Cortex of kidney (tissue), 1 donor: ENCODE measurements at places on chromosomes 6 and 20.

GRCh38 chr20:23970049-23970448 lies 18.5 kb downstream of the GGTLC1 start:
- no peak for DNase-seq

GRCh38 chr6:144159223-144159622 lies 8.9 kb downstream of the STX11 start:
- no peak for DNase-seq

GRCh38 chr6:79574630-79575225 lies 37.5 kb upstream of the LCA5 start:
- DNase-seq: no peak

GRCh38 chr6:46090115-46091079 lies 39.4 kb upstream of the ENPP4 start:
- no peak for DNase-seq

GRCh38 chr6:42711930-42712329 lies 10.5 kb downstream of the PRPH2 start:
- no peak for DNase-seq

- no peak for DNase-seq
These were observed 62.2 kb upstream of the DDR1 start for GRCh38 chr6:30821862-30822784.

GRCh38 chr6:34152042-34152524 lies 6.2 kb upstream of the GRM4 start:
- no peak for DNase-seq

GRCh38 chr6:53627391-53628218 lies 38.0 kb downstream of the KLHL31 start:
- no peak for DNase-seq

- DNase-seq: no peak
These were observed 50.4 kb upstream of the SEC63 start for GRCh38 chr6:108008363-108008762.

GRCh38 chr6:139161817-139162284 lies 27.0 kb downstream of the HECA start:
- no peak for DNase-seq

- no peak for DNase-seq
These were observed 27.5 kb upstream of the PMEPA1 start for GRCh38 chr20:57737349-57737748.

DNA sequence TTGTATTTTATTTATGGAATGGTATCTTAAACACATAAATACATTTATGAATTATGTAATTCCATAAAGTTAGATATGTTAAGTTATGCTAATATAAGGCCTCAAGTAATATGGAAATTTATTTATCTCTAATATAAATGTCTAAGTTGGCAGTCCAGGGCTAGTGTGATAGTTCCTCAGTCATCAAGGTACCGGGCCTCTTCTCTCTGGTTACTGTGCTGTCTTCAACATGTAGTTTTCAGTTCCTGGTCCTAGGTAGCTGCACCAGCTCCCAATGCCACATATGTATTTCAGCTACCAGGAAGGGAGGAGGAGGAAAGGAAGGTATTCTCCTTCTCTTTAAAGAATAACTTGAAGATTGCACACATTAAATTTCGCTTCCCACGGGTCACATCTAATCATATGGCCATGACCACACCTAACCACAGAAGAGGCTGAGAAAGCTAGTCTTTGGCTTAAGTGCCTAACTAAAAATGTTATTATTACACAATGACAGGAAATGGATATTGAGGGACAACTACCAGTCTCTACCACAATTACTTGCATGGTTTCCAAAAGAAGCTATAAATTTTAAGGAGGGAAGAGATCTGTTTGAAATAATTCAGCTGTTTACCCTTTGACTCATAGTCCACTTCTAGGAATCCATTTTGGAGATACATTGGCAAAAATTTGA lies 68.6 kb downstream of the BCKDHB start:
- DNase-seq: no peak

- no peak for DNase-seq
These were observed 113.9 kb downstream of the RIN2 start for GRCh38 chr20:19872001-19872400.

GRCh38 chr20:6974838-6975237 lies 207.4 kb downstream of the BMP2 start:
- no peak for DNase-seq

GRCh38 chr6:163720005-163720404 lies 305.5 kb downstream of the QKI start:
- DNase-seq: no peak

DNA sequence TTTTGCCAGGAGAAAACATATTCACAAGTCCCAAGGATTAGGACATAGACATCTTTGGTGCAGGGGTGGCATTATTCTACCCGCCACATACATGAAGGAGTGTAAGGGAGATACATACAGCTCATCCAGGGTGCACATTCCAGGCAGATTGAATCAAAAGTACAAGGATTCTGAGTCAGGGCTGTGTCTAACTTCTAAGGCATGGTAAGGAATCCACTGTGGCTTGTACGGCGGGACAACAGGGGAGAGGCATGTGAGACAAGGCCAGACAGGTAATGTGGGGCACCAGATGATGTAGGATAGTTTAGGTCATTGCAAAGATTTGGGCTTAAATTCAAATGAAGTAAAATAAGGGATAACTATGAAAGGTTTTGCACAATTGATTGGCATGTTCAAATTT lies 780.9 kb downstream of the C6orf118 start:
- no peak for DNase-seq

DNA sequence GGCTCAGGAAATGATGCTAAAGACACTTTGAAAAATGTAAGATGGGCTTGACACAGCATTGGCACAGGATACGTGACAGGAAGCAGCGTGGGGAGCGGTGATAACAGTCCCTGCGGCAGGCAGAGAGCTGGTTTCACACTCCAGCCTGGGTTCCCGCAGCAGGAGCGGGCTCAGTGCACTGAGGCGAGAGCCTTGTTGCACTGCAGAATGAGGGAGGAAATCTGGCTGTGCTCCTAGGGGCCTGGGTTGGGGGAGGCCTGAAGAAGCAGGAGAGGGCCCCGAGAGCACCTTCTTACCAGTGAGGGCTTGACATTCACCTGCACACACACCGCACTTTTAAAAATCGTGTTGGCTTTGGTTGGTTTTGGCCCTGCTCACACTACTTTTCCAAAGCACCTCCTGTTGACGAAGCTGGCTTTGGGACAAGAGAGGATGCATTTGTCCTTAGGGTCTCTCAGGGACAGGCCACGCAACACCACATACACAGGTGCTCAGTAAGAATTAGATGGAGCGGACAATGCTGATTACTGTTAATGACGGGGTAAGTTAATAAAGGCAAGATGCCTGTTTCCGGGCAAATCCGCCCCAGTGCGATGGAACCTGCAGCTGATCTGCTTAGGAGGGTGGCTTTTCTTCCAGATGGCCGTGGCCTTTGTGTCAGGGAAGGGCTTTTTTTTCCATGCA lies 49.4 kb upstream of the ARMC2 start:
- no peak for DNase-seq

DNA sequence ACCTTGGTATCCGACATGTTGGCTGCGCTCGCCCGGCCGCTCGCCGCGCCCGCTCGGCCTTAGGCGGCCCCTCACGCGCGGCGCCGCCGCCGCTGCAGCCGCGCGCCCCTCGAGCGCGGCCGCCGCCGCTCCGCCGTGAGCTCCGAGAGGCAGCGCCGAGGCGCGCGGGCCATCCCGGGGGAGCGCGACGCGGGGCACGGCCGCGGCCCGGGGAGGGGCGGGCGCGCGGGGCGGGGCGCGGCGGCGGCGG lies at the start of gene KIF13A:
KIF13A (minus strand) TSS at position 189 of the 250 bp plus-strand sequence; CDS start at position 17, 172 bp downstream.
- no peak for DNase-seq

DNA sequence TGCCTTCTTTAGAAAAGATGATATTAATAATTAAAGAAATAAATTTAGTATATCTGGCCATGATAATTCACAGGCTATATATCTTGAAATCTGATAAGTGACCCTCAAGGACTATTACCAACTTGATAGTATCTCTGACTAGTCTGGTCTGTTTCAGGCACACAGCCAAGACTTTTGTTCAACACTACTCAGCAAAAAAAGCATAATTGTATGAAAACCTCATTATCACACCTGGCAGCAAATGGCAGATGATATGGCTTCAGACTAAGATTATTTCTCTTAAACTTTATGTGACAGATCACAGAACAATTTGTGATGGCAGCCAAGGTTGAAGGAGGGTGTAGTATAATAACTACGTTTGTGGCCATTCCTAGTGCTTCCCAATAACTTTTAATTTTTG lies 114.7 kb downstream of the RWDD2A start:
- DNase-seq: no peak

GRCh38 chr6:154745243-154745642 lies 12.0 kb downstream of the SCAF8 start:
- no peak for DNase-seq

GRCh38 chr6:168060521-168060931 lies 18.5 kb downstream of the FRMD1 start:
- DNase-seq: no peak

DNA sequence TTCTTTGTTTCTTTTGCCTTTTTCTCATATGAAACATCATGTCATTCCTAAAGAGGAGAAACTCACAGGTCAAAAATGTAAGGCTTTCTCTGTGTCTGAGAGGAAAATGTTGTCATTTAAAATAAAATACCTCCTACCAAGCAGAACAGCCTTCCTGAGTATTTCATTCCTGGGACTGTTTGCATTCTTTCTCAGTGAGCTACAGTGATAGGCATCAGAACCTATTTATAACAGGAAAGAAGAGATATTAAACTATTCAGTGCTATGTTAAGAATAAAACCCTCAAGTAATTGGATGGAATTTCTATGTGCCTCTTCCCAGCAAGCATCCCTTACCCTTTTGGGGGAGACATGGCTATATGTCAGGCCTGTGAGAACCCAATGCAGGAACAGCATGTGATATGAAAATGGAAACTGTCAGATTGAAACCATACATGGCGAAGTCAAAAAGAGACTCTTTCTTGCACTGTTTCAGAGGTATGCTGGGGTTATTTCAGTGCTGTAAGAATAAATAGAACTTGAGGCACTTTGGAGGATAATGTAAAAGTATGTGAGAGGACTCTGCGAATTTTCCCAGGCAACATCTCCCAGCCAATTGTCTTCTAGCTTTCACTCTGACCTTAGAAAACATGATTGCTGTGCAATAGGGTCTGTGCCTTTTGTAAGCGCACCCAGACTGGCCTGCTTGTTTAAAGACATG lies 133.8 kb upstream of the CCN2 start:
- DNase-seq: no peak

- DNase-seq: no peak
These were observed 74.8 kb downstream of the IYD start for GRCh38 chr6:150443621-150444020.

DNA sequence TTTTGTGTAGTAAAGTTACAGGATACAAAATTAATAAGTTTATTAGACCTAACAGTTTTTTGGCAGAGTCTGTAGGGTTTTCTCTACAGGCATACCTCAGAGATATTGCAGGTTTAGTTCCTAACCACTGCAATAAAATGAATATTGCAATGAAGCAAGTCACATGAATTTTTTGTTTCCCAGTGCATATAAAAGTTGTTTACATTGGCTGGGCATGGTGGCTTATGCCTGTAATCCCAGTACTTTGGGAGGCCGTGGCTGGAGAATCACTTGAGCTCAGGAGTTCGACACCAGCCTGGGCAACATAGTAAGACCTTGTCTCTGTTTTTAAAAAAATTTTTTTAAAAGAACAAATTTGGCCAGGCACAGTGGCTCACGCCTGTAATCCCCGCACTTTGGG lies 16.0 kb downstream of the C6orf52 start:
- DNase-seq: no peak

DNA sequence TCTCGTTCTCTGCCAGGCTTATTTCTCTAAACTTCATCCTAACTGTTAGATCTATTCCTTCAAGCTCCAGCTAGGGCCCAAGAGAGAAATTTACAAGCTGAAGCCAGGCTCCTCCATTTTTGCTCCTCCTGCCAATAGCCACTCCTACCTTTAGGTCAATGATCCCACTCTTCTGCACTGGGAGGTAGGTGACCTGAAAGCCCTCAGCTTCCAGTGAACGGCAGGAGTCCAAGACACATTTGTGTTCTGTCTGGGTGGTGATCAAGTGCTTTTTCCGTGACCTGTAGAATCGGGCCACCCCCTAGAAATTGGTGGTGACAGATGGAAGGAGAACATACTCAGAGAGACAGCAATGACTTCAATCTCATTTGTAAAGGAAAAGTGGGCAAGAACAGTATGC lies 8.9 kb downstream of the NFS1 start:
- no peak for DNase-seq

GRCh38 chr6:83071707-83072106 lies 4.2 kb downstream of the DOP1A start:
- no peak for DNase-seq

DNA sequence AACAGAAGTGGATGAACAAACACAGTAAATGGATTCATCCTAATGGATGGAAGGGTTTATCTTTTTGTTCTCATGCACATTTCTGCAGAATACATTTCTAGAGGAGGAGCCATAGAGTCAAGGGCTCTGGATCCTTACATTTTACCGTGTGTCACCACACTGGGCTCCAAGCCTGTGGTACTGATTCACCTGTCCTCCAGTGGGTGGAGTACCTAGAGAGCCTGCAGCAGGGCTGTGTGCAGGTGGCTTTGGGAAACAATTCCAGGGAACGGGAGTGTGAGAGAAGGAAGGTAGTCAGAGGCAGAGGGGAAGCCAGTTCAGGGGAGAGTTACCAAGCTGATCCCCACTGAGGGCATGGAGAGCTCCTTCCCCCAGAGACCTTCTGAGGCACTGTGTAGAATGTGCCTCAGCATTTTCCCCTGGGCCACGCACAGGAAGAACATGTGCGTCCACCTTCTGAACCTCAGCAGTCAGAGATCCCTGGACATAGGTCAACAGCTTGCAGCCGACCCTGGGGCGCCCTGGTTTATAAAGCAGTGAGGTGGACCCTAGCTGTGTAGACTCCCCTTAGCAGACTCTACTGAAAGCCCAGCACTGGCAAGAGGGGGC lies 85.3 kb upstream of the SLC22A23 start:
- DNase-seq: no peak

GRCh38 chr6:35411066-35411465 lies 41.1 kb upstream of the FANCE start:
- DNase-seq: no peak

- no peak for DNase-seq
These were observed 175.6 kb downstream of the SYNE1 start for GRCh38 chr6:152461556-152461955.

- no peak for DNase-seq
These were observed 11.5 kb downstream of the ATP9A start for GRCh38 chr20:51756653-51757052.

- no peak for DNase-seq
These were observed at the start of gene EYA2 for GRCh38 chr20:46894579-46894958. TSS of gene EYA2 (plus strand) at chr20:46894843. CDS start at chr20:46990011, 95,168 bp downstream.

- DNase-seq: no peak
These were observed 310.6 kb upstream of the RSPO3 start for GRCh38 chr6:126807876-126808275.

DNA sequence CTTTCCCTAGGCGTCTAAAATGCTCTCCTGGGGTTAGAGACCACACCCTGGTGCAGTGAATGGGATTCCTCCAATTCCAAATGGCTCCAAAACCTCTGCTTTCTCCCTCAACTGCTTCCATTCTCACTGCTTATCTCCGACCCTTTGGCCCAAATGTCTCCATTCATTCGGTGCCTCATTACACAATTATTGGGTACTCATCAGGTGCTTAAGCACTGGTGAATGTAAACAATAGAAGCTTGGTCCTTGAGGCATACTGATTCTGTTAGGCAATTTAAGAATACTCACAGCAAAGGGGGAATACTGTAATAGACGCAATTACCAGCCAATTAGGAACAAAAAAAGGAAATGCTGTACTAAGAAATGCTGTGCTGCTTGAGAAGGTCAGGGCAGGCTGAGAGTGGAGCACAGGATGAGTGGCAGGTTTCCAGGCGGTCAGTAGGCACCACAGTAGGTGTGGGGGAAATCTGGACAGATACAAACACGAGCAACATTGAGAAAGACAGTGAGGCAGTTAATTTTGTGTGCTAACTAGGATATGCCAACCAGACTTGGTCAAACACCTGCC lies 23.0 kb downstream of the GMDS start:
- DNase-seq: no peak
